ENCODE measurements at places on chromosomes 11 and 22. TPM values are rescaled to one million over a fixed set of nuclear protein-coding genes. Genes with fewer than 3 reads are reported as not detected.

Gene BTBD18
- total RNA-seq, result not detected

Gene UPK3A
- total RNA-seq, result not detected

Gene POU2AF3
- 0.14 TPM for total RNA-seq

Gene MUC6
- total RNA-seq, result not detected

Gene TRIM21
- total RNA-seq, result 14.1 TPM

Gene GAB2
- 11.7 TPM for total RNA-seq

Gene APOA1
- 1.4 TPM for total RNA-seq

Gene GPR83
- total RNA-seq, result under 0.01 TPM

Gene ADSL
- 118 TPM for total RNA-seq

Gene TRIM34
- total RNA-seq, result 8.7 TPM

Gene CABP4
- not detected for total RNA-seq

Gene TH
- not detected for total RNA-seq

Gene PTPRCAP
- not detected for total RNA-seq

Gene FGF19
- not detected for total RNA-seq

Gene NXPE2
- total RNA-seq, result 0.14 TPM

Gene SCN3B
- total RNA-seq, result not detected
